ENCODE measurements at places on chromosomes 1 and 21.

DNA sequence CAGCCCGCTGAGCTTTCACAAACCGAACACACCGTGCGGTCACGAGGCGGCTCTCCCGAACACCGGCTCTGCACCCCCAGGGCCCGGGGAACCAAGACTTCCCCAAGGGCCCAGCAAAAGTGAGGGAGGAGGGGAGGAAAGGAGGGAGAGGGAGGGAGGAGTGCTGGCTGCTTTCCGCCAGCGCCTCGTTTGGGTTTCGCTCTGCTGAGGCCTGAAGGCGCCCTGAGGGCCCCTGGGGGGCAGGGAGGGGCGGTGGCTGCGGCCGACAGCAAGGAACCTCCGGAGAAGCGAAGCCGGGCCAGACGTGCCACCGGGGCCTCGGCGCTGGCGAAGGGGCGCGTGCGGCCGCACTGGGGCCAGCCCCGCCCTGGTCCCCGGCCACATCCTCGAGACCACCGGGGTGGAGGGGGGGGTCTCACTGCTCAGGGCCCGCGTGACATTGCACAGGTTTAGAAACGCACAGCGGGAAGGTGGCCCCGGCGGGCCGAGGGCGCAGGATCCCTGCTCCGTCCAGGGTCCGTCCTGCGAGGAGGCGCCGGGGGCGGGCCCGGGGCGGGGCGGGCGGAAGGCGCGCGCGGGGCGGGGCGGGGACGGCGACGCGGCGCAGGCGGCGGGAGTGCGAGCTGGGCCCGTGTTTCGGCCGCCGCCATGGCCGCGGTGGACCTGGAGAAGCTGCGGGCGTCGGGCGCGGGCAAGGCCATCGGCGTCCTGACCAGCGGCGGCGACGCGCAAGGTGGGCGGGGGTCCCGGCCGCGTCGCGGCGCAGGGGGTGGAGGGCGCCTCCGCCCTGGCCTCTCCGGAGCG lies at the start of gene PFKL:
PFKL (plus strand) TSS at position 596 of the 804 bp plus-strand sequence; CDS start at position 649, 53 bp downstream.
- DNase-seq = no peak

GRCh38 chr1:73887412-73887811 lies 310.6 kb downstream of the LRRIQ3 start:
- DNase-seq = no peak

DNA sequence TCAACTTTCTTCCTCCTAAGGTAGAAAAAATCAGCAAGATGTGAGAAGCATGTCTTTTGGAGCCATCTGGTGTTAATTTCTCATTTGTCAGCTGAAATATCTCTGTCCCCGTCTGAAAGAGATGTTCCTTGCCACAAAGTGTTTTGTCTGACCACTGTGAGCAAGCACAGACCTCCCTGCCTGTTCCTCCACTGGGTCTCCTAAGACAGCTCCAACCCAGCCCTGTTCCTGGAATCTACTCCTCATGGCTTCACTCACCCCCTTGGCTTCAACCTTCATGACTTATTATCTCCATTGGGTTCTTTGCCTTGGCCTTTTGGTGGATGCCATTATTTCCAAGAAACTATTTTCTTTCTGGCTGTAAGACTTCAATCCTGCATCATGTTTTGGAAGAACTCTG lies 65.7 kb upstream of the CACHD1 start:
- DNase-seq = no peak

DNA sequence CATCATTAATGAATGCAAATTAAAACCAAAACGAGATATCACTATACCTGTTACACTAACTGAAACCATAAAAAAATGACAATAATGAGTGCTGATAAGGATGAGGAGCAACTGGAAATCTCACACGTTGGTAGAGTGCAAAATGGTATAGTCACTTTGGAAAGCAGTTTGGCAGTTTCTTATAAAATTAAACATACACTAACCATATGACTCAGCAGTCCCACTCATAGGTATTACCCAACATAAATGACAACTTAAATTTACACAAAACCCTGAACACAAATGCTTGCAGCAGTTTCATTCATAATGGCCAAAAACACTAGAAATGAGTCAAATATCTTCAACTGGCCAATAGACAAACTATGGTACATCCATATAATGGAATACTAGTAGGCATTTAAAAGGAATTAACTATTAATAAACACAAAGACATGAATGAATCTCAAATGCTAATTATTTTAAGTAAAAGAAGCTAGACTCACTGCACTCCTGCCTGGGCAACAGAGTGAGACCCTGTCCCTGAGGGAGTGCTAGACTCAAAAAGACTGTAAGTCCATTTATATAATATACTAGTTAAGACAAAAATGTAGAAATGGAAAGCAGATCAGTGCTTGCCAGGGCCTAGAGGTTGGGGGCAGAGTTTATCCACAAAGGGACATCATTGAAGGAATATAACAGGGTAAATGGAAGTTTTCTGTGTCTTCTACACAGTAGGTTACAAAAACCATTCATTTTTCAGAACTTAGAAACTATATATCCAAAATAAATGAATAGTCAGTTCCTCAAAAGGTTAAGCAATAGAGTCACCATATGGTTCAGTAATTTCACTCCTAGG lies 77.4 kb downstream of the EIF4G3 start:
- DNase-seq = no peak

GRCh38 chr1:214363386-214363785 lies 82.4 kb downstream of the SMYD2 start:
- DNase-seq = no peak

DNA sequence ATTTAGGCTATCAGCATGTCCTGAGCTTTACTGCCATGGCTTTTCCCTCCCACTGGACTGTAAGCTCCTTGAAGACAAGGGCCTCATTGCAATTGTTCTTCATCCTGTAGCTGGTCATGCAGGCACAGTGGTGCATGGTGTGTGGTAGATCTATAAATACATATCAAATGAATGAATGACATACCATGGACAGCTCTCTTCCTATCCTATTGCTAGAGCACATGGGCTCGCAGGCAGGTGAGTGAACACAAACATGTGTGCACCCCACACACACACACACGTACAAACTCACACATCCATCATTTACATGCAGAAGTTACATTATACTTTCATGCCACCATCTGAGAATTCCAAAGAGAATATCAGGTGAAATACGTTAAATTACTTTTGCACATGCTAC lies 172.9 kb upstream of the RUNX1 start:
- DNase-seq = no peak

GRCh38 chr1:66998972-66999371 lies 55.0 kb downstream of the SLC35D1 start:
- DNase-seq = no peak

DNA sequence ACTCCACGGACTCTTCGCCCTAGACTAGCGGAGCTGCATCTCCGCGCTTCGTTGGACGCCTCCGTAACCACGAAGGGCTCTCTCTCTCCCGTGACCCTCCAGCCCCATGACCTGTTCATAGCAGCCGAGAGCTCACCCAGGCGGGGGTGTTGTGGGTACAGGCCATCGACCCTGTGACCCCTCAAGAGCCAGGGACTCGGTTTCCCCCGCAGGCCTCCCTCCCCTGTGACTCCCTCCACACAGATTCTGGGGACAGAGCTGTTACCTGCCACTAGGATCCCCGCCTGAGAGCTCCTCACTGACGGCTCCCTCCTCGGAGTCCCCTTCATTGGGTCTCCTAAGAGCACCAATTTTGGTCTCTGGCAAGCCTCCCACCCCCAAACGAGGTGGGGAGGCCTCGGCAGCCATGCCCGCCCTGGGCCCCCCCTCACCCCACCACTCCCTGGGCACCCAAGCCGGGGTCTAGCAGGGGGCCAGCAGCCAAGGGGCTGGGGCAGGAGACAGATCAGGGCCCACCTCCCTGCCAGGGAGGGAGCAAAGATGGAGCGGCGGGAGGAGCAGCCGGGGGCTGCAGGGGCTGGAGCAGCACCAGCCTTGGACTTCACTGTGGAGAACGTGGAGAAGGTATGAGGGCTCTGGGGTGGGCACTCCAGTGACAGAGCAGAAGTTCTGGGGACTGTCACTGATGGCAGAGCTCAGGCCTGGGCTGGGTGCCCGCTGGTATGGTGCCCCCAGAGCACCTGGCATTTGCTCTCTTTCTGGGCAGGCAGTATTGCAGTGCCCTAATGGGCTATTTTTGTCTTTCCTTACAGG lies 517 bp downstream of the IPO13 start:
- no peak for DNase-seq

- peak; percentile 75 for DNase-seq
Observed at GRCh38 chr1:46401964-46402626, 8.0 kb downstream of the FAAH start.

DNA sequence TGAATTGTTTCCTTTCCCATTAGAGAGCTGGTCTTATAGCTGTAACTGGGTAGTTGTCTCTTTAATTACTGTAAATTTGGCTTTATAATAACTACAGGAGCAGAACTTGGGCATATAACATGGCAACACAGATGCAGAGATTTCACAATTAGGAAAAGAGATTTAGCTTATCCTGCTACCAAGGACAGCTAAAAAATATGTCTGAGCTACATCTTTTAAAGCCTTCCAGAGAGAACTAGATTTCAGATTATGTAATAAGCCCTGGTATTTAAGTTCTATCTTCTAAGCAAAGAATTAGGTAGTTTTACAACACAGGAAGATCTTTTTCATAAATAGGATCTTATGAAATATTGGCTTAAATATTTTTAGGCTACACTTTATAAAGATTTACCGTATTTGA lies 313.8 kb downstream of the S1PR1 start:
- DNase-seq = no peak

- DNase-seq = no peak
Observed at GRCh38 chr1:38051079-38051543, 4.5 kb upstream of the POU3F1 start.

- no peak for DNase-seq
Observed at GRCh38 chr1:160192234-160192633, 1.9 kb downstream of the CASQ1 start.

GRCh38 chr1:172167796-172168596 lies 252.5 kb upstream of the C1orf105 start:
- peak; percentile 94 for DNase-seq
